ENCODE measurements at places on chromosomes 3 and 15. TPM values are rescaled to one million over a fixed set of nuclear protein-coding genes. Genes with fewer than 3 reads are reported as not detected.

GRCh38 chr15:79376383-79376782 lies 55.8 kb upstream of the MINAR1 start:
- DNase-seq = no peak

DNA sequence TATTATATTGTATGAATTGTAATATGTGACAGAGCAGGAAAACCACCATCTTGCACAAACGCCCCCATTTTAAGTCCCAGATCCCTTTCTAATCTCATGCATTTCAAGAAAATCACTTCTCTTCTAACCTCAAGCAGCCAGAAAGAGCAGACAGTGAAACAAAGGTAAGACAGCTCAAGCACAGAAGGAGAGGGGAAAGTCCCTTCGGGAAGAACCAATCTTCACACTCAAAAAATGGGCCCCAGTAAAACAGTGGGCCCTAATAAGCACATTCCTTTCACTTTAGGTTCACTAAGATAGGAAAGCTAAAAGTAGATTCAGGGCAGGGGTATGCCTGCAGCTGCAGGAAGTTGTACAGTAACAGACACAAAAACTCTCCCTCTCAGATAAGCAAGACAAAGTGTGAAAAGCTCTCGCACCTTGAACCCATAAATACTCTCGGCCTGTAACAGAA lies 1268.7 kb downstream of the SI start:
- no peak for DNase-seq

GRCh38 chr3:113485161-113485609 lies 29.8 kb downstream of the SPICE1 start:
- no peak for DNase-seq

DNA sequence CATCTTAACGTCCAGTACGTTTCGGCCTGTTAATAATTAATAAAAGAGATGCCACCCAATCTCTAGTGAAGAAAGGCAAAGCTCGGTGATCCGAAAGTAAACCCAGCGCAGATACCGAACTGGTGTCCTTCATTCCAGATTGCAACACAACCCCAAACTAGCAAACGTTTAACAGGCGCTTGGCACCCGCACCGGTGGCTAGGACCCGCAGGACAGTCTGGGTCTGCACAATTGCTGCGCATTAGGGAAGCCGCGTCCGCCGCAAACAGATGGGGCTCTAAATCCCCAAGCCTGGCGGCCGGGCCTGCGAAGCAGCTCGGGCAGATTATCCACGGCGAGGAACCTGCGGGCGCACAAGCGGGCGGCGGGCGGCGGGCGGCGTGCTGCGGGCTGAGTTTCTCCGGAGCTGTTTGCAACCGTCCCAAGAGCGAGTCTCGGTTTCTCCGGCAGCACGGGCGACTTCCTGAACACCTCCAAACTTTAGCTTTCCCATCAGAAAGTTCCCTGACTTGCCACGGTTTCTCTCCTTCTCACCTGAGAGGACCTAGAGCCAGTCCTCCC lies 112.1 kb upstream of the ICE2 start:
- peak; percentile 68 for DNase-seq

GRCh38 chr15:40942337-40942854 lies 10.9 kb upstream of the CHAC1 start:
- DNase-seq = no peak

DNA sequence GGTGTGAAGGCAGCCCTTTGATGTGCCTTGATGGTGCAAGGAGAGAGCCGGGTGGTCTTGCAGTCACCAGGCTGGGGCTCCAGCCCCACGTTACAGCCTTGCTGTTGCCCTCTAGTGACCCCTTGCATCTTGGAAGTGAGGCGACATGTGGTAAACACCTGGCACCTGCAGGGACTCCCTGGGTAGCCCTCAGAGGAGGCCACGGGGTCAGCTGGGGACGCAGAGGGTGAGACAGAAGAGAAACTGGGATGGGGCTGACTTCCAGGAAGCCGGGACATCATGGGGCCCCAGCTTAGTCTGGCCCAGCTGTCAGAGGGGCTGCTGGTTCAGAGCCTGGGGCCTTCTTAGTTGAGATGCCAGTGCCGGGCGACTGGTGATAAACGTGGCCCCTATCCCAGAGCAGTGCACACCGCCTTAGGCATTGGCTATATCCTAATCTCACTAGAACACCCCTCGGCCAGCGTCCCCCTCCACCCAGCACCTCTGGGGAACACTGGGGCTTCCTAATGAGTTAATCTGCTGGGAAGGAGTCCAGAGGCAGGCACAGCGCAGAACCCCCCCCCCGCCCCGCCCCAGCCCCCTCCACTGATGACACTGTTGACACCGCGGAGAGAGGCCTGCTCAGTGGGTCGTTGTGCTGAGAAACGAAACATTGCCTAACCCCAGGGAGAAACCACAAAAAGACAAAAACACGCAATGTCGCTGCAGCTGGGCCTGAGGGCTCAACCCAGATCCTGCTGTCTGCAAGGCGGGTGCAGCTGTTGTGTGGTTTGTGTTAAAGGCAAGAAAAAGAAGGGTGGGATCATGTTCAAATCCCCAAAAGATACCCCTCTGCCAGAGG lies 60.5 kb upstream of the KLF13 start:
- peak; percentile 88 for DNase-seq

- DNase-seq = no peak
Observed at GRCh38 chr15:89218531-89218930, 2.8 kb downstream of the RLBP1 start.

DNA sequence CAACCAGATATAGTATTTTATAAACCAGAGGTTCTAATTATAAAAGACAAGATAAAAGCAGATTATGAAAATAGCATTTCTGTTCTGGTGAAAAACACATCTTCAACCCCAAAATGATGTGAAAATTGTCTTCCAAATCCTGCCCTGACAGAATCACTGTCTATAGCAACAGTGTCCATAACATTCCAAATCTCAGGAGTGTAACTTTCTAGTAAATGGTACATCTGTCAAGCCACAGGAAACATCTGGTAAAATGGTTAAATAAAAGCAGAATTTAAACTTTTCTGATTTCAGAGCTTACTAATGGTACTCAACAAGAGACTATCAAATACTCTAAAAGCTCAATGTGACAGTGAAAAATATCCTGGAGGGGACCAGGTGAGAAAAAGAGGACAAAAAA lies 60.5 kb downstream of the VGLL4 start:
- peak; percentile 83 for DNase-seq

- DNase-seq = peak; percentile 74
Observed at GRCh38 chr3:155352900-155353490, 59.5 kb upstream of the STRIT1 start.

GRCh38 chr3:108225221-108225620 lies 3.0 kb upstream of the IFT57 start:
- DNase-seq = no peak

DNA sequence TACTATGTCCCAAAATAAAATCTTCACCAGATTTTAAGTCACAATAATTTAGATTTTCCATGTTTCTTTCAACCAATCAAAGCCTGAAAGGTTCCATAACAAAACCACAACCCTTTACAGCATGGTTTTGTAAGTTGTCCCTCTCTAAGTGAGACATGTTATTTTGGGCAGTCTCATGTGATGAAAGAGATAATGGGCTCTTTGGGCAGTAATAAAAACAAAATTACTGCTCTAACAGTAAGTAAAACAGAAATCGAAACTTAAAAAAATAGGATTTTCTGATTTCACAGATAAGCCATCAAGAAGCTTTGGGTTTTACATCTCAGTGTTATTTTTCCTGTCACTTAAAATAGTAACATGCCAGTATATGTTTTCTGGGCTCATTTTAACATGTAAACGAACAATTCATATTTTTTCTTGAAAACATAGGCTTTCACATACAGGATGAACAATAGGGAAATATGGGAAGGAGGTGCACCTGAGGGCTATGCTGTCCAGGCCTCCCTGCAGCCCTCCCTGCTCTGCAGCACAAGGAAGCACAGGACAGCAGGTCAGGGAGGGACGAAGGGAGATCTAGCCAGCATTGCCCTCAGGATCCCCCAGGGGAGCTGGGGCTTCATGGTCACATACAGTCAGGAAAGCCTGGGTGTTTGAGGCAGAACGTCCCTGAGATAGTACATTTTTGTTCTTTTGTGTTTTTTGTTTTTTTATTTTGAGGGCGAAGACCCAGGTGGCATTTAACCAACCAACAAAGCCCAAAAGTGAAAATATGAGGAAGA lies 157.4 kb downstream of the SHOX2 start:
- no peak for DNase-seq

- peak; percentile 96 for DNase-seq
Observed at GRCh38 chr3:149553781-149554451, 79.4 kb downstream of the TM4SF4 start.

- DNase-seq = no peak
Observed at GRCh38 chr3:122615303-122615702, 37.9 kb downstream of the PARP15 start.

DNA sequence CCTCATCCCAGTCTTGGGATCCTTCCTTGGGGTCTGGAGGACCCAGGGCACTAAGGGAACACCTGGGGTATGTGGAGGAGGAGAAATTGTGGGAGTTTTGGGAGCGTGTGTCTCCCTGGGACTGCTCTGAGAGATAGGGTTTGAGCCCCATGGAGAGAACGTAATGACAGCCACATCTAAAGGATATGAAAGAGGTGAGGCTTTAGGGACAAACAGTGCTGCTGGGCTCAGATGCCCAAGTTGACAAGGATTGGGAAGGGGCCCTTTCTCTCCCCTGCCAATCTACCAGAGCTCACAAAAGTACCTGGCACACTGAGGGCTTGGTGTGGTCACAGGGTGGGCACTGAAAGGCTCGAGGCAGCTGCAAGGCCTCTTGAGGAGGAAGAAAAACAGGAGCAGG lies 13.3 kb upstream of the STARD5 start:
- DNase-seq = no peak

- no peak for DNase-seq
Observed at GRCh38 chr3:135261916-135262315, 466.9 kb downstream of the EPHB1 start.

- no peak for DNase-seq
Observed at GRCh38 chr15:101256757-101257156, 4.9 kb upstream of the CHSY1 start.

DNA sequence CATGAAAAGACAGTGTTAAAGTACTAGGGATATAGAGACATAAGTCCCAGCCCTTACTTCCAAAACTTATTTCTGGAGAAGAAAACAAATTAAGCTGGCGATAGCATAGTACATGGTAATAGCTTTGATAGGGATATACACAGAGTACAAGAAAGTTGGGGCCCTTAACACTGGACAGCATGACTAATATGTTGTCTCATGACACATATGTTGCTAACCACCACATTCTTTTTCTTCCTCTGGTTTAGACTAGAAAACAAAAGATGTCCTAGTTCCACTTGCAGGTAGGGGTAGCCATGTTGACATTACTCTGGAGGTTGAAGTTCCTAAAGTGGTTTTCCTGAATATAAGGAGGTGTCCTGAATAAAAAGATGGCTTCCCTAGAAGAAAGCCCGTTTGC lies 75.3 kb downstream of the RFX7 start:
- DNase-seq = no peak

DNA sequence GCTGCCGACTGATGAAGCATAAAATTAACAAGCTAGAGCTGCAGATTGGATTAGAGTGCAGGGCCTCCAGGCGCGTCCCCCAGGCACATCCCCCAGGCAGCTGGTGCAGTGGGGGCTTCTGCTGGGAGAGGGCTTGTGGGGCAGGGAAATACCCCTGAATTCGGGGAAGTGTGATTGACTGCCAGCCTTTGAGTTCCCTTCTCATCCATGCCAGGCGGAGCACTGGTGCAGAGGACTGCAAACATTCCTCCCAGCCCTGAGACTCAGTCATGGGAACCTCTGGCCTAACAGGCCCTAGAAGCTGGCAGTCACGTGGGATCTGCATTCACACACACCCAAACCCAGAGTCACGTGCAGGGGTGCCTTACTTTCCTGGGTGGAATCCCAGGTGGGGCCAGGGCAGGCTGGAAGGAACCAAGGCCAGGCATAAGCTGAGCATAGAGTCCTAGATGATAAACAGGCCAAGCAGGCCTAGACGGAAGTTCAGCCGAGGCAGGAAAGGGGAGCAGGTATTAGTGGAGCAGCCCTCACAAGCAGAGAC lies 46.2 kb upstream of the SEC22A start:
- DNase-seq = peak; percentile 42

Gene GOLGA8S
- 0.21 TPM for total RNA-seq

Gene OXSM
- 11.2 TPM for total RNA-seq

Gene SCAANT1
- total RNA-seq = not detected

Gene STRA6
- 14.2 TPM for total RNA-seq

Gene CKMT1A
- 0.31 TPM for total RNA-seq

Gene DTWD1
- 40.9 TPM for total RNA-seq

Gene DLEC1
- total RNA-seq = 0.10 TPM

Gene PTH1R
- total RNA-seq = 6.5 TPM

Gene REC114
- total RNA-seq = not detected

Data from tongue (tissue), 3 donors.